Endothelial cell (in vitro differentiated cells): ENCODE measurements at places on chromosomes 7 and 10. TPM values are rescaled to one million over a fixed set of nuclear protein-coding genes. Genes with fewer than 3 reads are reported as not detected.

- no peak overlapping the region for H3K4me3 ChIP-seq
- H3K27me3 ChIP-seq = no peaks in the 10 kb centered on the region
- H3K27ac ChIP-seq = no peak overlapping the region
Measured at GRCh38 chr7:141585592-141586510, 34.6 kb downstream of the AGK start.

GRCh38 chr10:102691285-102692066 is 22.7 kb downstream of the ARL3 start:
- peaks cover 1% of the 10 kb centered on the region for H3K36me3 ChIP-seq
- DNase-seq = no peak
- H3K4me3 ChIP-seq = no peak overlapping the region

GRCh38 chr7:10472115-10472514 is 501.6 kb upstream of the PHF14 start:
- no peak for DNase-seq
- H3K4me1 ChIP-seq = no peaks in the 10 kb centered on the region
- peaks cover 2% of the 10 kb centered on the region for H3K27me3 ChIP-seq
- H3K27ac ChIP-seq = no peak overlapping the region

GRCh38 chr7:44236333-44236728 is 35.6 kb downstream of the YKT6 start:
- no peaks in the 10 kb centered on the region for H3K36me3 ChIP-seq
- DNase-seq = no peak
- H3K27me3 ChIP-seq = peaks cover 3% of the 10 kb centered on the region
- no peak overlapping the region for H3K27ac ChIP-seq

DNA sequence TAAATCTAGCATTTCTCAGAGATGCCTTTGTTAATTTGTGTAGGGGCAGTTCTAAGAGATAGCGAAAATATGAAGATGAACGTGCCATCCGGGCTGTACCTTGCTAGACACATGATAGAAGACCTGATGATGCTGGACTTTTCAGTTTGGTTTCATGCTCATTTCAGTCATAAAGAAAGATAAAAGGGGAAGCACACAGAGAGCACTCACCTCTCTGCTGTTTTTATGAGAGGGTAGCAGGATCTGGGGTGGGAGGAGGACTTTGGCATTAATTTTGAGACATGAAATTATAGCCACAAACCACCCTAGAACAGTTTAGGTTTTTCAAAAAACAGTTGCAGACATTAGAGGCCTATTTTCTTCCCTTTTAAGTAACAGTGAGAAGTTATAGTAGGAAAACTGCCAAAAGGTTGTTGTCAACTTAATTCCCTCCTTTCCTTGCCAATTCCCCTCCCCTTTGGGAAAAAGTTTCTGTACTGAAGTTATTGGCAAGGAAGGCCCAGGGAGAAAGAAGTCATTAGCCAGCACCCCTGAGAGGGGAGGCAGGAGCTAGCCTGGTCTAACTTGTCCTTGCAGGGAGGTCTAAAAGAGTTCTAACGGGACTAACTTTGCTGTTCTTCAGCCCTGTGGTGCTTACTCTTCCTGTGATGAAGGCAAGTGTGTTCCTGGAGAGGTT is 2.6 kb downstream of the ST7 start:
- DNase-seq = no peak
- peaks cover 30% of the 10 kb centered on the region for H3K4me1 ChIP-seq
- peak overlapping the region; percentile 26 for H3K27ac ChIP-seq
- H3K36me3 ChIP-seq = peaks cover 4% of the 10 kb centered on the region
- peak overlapping the region; percentile 99 for H3K4me3 ChIP-seq
- H3K27me3 ChIP-seq = peaks cover 10% of the 10 kb centered on the region

DNA sequence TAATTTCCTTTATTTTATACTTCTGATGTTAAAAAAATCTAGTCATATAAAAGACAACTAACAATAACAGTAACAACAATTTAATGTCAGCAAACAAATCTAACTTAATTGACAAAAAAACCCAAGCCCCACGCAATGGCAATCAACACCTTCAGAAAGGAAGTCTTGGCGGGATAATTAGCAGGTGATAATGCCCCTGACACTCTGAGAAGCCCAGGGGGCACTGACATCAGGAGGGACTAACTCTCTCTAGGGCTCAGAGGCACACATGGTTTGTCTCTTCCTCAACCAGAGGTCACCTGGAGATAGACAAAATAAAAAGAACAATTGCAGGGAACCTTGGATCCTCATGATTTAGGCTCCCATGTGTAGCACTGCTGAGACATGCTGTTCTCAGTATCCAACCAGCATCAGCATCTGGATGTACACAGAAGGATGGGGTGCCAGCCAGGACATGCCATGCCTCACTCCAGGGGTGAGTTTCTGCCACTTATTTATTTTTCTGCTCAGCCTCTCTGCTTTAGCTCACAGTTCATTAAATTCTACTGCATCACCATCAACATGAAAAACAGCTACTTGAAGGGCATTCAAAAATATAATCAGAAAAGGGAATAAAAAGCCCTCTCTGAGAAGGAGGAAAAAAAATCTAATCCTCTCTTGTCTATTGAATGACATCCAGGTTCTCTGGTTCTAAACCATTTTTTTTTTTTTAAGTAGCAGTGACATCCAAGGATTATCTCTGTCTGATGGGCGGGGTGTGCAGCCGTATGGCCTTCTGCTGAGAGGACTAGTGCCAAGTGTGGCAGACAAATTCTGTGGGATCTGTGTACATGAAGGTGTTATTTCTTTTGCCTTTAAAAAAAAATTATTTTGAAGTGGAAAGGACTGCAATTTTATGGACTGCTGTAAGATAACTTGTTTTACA is 96.3 kb downstream of the ATXN7L1 start:
- H3K36me3 ChIP-seq = no peaks in the 10 kb centered on the region
- H3K27me3 ChIP-seq = peaks cover 1% of the 10 kb centered on the region
- DNase-seq = no peak
- H3K27ac ChIP-seq = no peak overlapping the region
- peaks cover 2% of the 10 kb centered on the region for H3K4me1 ChIP-seq

RNF32 gene
- total RNA-seq = 1.9 TPM

DNA sequence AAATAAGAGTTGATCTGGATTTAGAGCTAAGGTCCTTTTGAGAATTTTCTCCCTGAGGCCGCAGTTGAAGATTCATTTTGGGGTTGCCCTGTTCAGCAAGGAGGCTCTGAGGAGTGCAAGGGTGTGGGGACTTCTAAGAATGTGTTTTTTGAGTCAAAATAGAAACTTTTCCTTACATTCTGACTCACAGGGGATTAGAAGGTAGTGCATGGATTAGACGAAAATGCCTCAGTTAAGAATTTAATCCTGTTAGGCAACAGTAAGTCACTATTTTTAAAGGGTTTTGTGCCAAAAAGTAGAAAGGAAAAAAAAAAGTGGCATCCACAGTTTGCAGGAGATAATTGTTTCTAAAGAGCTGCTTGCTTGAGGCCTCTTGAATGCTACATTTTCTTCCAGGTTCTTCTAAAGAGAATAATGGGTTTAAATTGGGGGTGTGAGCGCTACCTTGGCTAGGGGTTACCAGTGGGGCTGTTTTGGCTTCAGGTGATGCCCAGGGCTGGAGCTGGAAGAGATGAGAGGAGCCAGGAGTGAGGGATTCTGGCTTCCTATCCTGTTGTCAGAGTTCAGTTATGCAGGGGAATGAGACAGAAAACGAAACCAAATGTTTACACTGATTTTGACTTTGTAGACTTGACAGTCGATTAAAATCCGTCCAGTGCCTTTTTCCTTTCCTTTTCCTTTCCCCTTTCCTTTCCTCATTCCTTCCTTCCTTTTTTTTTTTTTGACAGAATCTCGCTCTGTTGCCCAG is 52.9 kb downstream of the BAMBI start:
- no peak overlapping the region for H3K4me3 ChIP-seq
- peaks cover 3% of the 10 kb centered on the region for H3K4me1 ChIP-seq
- H3K36me3 ChIP-seq = no peaks in the 10 kb centered on the region
- no peaks in the 10 kb centered on the region for H3K27me3 ChIP-seq
- H3K27ac ChIP-seq = no peak overlapping the region
- no peak for DNase-seq
